ENCODE measurements at places on chromosomes 2 and 18.

- no peak for DNase-seq
These were observed 19.4 kb upstream of the NCL start for GRCh38 chr2:231483398-231484329.

DNA sequence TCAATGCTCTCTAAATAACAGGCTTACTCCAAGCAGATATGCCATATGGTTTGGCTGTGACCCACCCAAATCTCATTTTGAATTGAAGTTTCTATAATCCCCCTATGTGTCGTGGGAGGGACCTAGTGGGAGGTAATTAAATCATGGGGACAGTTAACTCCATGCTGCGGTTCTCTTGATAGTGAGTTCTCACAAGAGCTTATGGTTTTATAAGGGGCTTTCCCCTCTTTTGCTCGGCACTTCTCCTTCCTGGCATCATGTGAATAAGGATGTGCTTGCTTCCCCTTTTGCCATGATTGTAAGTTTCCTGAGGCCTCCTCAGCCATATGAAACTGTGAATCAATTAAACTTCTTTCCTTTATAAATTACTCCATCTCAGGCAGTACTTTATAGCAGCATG lies 302.7 kb upstream of the ZC3H15 start:
- no peak for DNase-seq

GRCh38 chr2:128282976-128283810 lies 35.5 kb downstream of the HS6ST1 start:
- no peak for DNase-seq

DNA sequence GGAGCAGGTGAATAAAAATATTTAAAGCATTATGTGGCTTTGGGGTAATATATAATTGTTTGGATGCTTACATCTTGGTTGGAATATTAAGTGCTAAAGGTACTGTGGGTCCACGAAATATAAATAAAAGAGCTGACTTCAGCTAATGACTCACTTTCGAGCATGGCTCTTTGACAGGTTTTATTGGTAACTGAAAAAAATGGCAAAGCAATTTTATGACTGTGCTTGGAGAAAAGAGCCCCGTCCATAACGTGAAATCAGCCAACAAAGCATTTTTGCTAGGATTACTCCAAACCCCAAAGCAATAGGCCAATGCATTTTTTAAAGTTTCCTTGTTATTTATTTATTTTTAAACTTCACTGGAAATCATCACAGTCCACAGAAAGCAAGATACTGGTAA lies 397.2 kb upstream of the CDH19 start:
- no peak for DNase-seq

- DNase-seq, result no peak
These were observed 119.1 kb upstream of the LYPD1 start for GRCh38 chr2:132789066-132789465.

GRCh38 chr18:73683409-73684238 lies 464.0 kb downstream of the FBXO15 start:
- no peak for DNase-seq

DNA sequence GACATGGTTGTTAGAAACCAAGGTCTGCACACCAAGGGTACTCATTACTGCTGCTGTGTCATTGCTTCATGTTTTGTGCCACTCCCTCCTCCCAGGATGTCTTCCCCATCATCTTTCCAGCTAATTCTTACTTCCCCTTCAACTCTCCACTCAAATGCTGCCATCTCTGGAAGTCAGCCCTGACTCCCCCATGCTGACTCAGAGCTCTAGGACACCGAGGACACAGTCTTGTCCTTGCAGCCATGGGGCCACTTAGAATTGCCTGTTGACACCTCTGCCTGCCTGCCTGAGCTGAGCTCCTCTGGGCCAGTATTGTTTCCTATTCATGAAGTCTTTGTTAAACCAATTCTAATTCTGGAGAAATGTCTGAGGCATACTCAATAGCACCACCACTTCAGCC lies 100.2 kb downstream of the GYPC start:
- DNase-seq, result no peak

DNA sequence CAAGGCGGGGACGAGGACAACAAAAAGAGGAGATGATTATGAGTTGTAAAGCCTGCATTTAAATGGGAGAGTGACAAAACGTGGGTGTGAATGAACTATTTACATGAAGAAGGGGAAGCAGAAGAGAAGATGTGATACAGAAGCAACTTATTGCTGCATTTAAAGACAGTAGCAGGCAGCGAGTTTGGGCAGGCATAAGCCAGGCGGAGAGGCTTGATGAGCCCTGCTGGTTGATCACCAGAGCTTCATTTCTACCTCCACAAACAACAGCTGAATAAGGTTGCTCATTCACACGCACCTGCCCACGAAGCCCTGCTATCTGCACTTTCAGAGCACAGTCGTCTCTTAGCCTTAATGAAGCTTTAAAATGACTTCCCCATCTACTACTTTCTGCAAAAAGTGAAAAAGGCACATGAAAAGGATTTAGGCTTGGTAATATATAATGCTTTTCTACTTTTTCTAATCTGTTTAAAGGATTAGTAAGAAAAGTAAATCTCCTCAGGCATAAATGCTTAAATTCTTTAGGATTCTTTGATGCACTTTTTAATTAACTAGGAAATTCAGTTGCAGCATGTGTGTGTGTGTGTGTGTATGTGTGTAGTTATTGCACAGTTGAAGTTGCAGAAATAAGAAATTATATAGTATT lies 3.1 kb downstream of the SLC38A11 start:
- no peak for DNase-seq

DNA sequence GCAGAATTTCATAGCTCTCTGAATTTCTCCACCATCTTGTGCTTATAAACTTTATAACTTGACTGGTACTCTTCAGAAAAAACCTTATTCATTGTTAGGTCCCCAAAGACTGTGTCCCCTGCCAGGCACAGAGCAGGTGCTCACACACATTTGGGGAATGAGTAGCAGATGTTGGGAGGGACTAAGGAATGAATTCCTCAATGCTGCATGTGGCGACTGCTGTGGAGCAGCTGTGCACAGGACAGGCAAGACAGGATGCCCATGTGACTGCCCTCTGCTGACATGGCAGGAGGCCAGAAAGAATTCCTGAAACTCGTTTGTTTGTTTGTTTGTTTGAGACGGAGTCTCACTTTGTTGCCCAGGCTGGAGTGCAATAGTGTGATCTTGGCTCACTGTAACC lies 122.3 kb upstream of the ITGA6 start:
- DNase-seq, result no peak

DNA sequence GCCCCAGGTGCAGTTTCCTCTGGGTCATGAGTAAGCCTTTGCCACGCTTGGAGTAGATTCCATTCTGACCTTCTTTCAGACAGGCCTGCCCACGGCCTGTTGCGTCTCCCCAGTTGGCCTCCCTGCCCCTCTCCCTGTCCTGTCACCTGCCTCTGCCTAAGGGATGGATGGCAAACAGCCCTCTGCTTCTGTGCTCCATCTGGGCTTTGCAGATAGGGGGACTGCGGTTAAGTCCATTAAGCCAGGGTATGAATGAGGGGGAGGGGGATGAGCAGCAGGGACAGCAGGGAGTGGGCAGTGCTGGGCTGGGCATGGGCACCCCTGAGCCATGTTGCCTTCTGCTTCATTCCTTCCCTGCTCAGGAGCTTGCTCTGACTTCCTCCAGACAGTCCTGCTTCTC lies 37.6 kb upstream of the B3GNT7 start:
- DNase-seq, result no peak

- DNase-seq, result no peak
These were observed 63.7 kb upstream of the FANCL start for GRCh38 chr2:58304843-58305242.

- DNase-seq, result no peak
These were observed 28.2 kb downstream of the ABCG5 start for GRCh38 chr2:43810452-43810851.

GRCh38 chr2:160516547-160517365 lies 23.1 kb upstream of the RBMS1 start:
- no peak for DNase-seq

DNA sequence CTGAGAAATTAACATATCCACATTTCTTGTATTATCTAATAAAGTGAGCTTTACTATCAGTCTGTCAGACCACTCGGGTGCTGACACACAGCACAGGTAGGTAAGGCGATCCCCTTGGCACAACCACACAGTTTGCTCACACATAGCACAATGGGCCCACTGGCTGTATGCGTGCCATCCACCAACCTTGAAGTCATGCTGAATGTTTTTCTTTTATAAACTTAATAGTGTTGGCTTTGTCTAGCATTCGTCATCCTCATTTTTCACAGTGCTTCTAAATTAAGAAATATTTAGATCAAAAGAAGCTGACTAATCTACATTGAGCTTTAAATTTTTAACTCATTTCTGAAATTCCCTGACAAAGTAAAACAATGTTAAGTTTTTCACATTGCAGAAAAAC lies 50.0 kb upstream of the PAPOLG start:
- DNase-seq, result no peak

GRCh38 chr18:62611453-62612288 lies 88.8 kb downstream of the ZCCHC2 start:
- no peak for DNase-seq

DNA sequence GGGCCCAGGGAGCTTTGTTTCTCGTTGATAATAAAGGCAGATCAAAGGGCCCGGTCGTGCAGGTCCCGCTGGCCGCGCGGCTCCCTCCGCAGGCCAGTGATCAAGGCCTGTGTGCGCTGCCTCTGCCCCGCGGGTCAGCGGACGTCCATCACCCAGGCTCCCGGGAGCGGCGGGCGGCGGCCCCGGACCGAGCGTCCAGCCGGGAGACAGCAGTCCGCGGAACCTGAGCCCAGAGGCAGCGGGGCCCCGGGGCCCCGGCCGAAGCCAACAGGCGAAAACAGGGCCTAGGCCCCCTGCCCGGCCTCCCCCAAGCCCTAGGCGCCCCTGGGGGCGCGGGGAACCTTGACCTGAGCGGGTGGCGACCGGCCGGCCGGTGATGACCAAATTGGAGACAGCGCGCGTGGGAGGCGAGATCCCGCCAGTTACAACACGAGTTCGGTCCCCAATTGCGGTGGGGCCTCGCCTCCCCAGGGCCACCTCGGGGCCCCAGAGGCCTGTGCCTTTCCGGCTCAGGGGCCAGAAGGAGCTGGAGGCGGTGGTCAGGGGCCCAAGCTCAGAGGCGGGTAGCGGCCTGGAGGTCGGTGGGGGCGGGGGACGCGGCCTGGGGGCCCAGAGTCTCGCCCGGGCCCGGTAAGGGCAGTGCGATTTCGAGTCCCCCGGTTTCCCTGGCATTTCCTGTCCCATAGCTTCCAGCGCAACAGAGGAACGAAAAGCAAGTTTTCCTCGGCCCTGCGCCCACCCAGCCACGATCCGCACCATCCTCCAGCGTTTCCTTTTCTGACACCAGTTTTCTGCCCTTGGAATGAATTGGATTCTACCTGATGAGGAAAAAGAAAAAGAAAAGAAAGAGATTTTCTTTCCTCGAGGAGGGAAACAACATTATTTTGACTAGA lies 5.9 kb downstream of the SP9 start:
- no peak for DNase-seq

- no peak for DNase-seq
These were observed 487.2 kb upstream of the GCFC2 start for GRCh38 chr2:76197842-76198448.

DNA sequence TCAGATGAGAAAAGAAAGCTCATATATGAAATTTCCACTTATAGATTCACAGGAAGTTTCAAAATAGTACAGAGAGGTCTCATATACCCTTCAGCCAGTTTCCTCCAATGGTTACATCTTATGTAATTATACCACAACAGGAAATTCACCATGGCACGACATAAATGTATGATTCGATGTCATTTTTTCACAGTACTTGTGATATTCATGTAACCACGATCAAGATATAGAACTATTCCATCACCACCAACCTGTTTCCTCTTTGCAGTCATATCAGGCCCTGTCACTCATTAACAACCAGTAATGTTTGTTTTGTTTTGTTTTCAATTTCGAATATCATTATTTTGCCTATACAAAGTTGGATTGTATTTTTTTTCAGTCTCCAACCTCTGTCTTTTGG lies 314.3 kb upstream of the POU3F3 start:
- DNase-seq, result no peak

- no peak for DNase-seq
These were observed 105.3 kb upstream of the SIX3 start for GRCh38 chr2:44836174-44836573.

- DNase-seq, result no peak
These were observed 16.4 kb upstream of the GPR55 start for GRCh38 chr2:230941202-230942180.

Data from stimulated activated CD8-positive, alpha-beta memory T cell treated with anti-CD3 and anti-CD28 coated beads, Interleukin-4, amount 100 ng/mL, for 4 hours (primary cell).